ENCODE measurements at places on chromosomes 1 and 21. TPM values are rescaled to one million over a fixed set of nuclear protein-coding genes. Genes with fewer than 3 reads are reported as not detected.

GRCh38 chr1:165152727-165153126 lies 203.8 kb downstream of the LMX1A start:
- DNase-seq, result no peak

GPBP1L1 gene
- 66.9 TPM for polyA plus RNA-seq

- peak; percentile 81 for DNase-seq
Measured at GRCh38 chr1:10253755-10254154, 43.4 kb downstream of the KIF1B start.

TMPRSS3 gene
- not detected for polyA plus RNA-seq

CYYR1 gene
- 16.7 TPM for polyA plus RNA-seq

GRCh38 chr1:65948609-65949229 lies 156.0 kb downstream of the PDE4B start:
- DNase-seq, result no peak

DNA sequence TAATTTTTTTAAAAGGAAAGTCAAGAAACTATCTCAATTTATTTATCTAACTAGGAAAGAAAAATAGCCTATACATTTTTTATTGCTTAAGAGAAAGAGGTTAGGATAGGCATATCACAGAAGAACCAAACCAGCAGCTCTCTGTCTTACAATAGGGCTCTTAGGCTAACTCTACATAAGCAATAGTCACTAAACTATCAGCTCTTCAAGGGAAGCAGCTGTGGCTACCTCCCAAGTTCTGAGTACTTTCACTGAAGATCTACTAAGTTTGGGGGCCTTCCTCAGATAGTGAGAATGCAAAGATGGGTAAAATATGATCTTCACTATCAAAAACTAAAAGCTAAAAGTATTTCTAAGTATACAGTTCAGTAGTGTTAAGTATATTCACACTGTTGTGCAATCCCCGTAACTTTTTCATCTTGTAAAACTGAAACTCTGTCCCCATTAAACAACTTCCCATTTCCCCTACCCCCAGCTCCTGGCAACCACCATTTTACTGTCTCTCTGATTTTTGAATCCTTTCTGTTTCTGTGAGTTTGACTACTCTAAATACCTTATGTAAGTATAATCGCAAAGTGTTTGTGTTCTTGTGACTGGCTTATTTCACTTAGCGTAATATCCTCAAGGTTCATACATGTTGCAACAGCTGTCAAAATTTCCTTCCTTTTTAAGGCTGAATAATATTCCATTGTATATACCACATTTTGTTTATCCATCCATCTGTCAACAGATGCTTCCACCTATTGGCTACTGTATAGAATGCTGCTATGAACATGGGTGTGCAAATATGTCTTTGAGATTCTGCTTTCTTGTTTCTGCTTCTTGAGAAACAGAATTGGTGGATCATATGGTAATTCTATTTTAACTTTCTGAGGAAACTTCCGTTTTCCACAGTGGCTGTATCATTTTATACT lies 73.3 kb downstream of the ACBD6 start:
- no peak for DNase-seq

LIPI gene
- polyA plus RNA-seq, result 0.12 TPM

FCN3 gene
- polyA plus RNA-seq, result 0.50 TPM

GRCh38 chr21:42252778-42253340 lies 33.9 kb downstream of the ABCG1 start:
- no peak for DNase-seq

SLC35F3 gene
- 0.58 TPM for polyA plus RNA-seq

DNA sequence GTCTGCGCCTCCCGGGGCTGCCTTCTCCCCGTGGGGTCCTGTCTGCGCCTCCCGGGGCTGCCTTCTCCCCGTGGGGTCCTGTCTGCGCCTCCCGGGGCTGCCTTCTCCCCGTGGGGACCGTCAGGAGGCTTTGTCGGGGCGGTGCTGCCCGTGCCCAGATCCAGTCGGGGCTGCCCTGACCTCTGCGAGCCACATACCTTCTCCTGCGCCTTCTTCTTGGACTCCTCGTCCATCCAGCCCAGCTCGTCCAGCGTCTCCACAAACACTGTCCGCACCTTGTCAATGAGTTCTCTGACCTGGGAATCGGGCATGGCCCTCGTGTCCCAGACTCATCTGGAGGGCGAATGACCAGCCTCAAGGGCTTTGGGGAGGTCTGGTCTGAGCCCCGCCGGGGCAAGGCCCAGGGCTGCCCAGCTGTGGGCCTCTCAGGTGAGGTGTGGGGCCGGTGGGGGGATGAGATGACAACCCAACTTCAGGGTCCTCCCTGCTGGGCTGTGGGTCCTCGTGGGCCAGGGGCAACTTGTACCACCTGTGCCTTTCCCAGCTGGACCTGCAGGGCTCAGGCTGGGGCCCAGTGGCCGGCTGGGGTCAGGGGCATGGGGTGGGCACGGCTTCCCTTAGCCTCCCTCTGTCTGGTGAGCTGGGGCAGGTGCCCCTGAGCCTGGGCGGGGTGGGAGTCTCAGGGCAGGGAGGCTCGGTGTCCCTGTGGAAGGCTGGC lies 9.4 kb downstream of the PRXL2B start:
- DNase-seq, result no peak

- no peak for DNase-seq
Measured at GRCh38 chr1:99306644-99307043, 42.4 kb downstream of the PLPPR4 start.

GRCh38 chr1:96206451-96206850 lies 515.1 kb upstream of the PTBP2 start:
- no peak for DNase-seq

DNA sequence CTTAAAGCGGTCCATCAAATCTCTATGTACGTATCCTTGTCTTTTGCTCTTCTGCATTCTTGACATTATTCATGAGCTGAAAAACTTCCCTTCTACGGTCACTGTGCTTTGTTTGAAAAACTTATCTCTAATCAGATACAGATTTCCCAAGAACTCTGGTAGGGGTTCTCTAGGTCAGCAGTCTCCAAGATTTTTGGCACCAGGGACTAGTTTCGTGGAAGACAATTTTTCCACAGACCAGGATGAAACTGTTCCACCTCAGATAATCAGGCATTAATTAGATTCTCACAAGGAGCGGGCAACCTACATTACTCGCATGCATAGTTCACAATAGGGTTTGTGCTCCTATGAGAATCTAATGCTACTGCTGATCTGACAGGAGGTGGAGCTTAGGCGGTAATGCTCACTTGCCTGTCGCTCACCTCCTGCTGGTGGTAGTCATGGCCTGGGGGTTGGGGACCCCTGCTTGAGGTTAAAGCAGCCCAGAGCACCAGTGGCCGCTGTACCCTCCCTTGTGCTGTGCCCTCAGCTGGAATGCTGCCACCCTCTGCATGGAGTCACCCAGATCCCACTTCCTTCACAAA lies 30.8 kb downstream of the AK2 start:
- DNase-seq, result no peak

DNA sequence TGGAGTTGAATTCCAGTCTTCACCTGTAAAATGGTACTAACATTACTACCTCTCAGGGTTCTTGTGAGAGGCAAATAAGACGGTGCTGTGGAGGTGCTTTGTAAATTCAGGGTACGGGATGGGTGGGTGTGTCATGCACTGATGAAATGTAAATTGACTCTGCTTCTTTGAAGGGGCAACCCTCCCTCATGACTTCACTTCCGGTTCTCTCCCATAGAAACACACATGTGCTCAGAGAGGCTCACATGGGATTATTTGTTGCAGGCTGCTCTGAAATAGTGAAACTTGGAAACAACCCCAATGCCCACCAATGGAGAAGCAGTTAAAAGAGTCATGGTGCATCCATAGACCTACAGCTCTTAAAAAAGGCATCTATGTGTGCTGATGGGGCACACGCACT lies 44.9 kb upstream of the SCMH1 start:
- DNase-seq, result no peak

GRCh38 chr1:59879996-59880505 lies 46.5 kb downstream of the CYP2J2 start:
- no peak for DNase-seq

DNA sequence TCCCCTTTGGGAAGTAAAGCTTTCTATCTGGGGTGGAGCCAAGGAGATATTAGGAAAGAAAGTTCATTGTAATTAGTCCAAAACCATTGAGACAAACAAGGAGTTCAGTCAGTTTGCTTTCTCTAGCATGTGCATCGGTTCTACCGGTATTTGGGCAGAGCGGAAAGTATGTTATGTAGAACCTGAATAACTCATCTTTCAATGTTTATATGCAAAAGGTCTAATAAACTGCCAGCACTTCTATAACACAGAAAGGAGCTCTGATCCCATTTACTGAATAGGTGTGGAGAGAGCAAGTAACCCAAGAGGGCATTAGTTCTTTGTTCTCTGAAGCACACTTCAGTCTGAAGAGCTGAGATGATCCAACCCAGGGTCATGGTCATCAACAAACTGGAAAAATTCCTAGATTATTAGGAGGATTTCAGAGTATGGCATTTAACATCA lies 3.5 kb downstream of the TGFB2 start:
- DNase-seq, result no peak

DNA sequence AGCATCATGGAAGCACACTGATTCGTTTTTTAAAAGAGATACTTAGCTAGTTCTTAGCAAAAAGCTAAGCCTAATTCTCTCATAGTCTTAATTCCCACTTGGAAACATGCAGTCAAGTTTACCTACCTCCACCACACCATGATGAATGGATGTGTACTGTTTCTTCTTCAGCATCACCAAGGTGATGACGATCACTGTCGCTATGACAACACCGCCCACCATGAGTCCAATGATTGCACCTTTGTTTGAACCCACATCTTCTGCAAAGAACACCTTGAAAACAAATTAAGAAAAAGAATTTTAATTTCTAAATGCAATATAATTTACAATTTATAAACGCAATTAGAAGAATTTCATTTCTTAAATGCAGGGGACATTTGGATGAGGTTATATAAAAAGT lies 156.8 kb downstream of the GABPA start:
- DNase-seq, result no peak

DNA sequence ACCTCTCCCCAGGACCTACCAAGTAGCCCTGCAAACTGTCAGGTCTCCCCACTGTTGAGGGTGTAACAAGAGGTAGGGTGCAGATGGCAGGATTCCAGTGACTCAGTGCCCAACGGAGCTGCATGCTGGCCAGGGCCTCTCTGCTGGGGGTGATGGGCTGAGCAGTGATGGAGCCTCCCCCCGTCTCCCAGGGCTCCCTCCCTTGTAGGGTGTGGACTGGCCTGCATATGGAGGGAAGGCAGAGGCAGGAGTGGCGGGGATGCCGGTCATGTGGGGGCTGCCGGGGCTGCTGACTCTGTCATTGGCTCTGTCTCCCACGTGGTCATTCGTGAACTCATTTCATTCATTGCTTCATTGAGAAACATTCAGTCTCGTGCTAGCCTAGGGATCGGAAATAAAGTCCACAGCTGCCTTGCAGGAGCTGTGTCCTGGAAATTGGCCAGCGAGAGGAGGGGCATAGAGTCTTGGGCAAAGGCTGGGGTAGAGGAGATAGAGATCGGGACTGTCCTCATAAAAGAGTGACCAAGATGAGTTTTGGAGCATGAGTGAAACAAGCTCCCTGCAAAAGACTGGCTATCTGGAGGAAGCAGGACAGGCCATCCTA lies 22.9 kb upstream of the DISP3 start:
- DNase-seq, result no peak

DNA sequence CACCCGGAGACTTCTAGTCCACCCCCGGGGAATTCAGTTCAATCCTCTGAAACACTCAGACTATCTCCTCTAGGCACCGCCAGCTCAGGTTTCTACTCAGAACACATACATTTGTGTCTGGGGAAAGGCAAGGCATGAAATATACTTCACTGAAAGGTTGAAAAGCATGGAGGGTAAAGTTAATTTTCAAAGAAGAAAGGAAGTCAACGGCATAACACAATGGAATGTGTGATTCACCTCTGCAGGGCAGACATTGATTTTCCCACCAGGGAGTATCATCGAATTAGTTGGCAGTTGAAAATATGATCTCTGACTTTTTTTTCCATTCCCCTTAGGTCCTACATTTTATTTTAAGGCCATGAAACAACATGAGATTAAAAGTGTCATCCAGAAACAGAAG lies 669.4 kb downstream of the SMYD3 start:
- DNase-seq, result no peak

GRCh38 chr1:31607360-31607759 lies 10.1 kb upstream of the HCRTR1 start:
- DNase-seq, result no peak
